ENCODE measurements at places on chromosomes 1 and 21.

DNA sequence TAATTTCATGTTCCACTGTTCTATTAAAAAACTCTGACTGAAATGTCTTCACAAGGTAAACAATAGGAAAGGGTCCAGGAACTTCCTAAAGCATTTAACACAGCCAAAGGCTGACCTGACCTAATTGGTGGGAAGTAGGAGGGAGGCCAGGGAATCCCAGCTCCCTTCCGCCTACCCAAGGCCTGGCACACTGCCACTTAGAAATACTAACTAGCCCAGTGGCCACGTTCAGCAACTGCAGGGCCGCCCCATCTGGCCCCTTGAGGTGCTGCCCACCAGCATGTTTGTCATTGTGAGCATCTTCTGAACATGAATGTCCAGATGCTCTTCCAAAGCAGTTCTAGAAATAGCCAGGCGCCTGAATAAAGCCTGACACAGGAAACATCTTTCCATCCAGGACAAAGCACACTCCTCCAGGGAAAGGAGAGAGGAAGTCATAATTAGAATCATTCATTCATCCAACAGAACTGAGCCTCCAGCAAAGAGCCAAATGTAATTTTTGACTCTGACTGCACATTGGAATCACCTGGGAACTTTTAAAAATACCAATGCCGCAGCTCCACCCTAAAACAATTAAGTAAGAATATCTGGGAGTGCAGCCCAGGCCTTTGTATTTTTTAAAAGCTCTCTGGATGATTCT lies 44.6 kb upstream of the BCL9 start:
- DNase-seq = no peak

DNA sequence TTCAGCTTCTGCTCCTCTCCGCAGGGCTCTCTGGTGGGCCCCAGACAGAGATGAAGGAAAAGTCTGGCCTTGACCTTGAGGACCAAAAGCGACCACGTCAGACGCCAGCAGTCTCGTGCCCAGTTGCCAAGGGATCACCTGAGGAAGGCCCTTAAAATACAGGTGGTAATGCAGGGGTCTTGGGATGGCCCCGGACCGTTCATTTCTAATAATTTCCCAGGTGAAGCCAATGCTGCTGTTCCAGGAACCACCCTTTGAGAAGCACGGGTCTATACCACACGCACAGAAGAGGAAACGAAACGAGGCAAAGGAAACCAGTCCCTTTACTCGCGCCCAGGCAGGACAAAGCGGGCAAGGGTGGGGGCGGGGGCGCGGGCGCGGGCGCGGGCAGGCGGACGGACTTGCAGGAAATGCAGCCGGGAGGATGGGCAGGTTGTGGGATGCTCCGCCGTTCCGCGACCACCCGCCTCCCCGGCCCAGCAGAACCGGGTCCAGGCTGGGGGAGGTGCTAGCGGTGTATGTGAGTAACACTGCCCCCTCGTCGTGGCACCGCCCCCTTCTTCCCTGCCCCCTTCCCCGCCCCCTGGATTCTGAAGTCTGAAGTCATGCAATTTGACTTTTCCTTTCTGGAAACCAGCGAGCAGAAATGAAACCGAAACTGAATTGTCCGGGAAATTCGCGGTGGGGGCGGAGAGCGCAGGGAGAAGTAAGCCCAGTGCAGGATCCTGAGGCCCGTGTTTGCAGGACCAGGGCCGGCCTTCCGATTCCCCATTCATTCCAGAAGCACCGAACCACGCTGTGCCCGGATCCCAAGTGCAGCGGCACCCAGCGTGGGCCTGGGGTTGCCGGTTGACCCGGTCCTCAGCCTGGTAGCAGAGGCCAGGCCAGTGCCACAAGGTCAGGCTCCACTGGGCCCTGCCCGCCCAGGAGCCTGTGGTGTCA lies 5.8 kb upstream of the MX1 start:
- DNase-seq = peak; percentile 16

DNA sequence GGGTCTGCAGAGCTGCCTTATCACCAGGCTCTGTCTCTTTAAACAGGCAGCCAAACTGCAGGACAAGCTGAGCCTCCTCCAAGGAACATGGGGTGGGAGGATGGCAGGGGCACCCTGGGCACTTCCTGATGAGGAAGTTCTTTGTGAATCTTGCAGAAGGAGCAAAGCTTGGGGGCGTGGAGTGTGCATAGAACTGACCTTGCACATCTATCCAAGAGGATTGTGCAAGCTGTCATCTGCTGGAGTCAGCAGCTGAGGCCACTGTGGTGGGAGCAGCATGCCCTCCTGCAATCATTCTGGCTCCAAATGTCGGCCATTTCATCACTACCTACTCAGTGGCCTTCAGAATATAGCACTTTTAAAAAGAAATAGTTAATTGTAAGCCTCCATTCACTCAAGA lies 182.2 kb downstream of the AJAP1 start:
- DNase-seq = no peak

GRCh38 chr1:34774957-34775356 lies 6.1 kb upstream of the GJB3 start:
- no peak for DNase-seq

GRCh38 chr1:25018110-25018735 lies 88.1 kb upstream of the RUNX3 start:
- no peak for DNase-seq

DNA sequence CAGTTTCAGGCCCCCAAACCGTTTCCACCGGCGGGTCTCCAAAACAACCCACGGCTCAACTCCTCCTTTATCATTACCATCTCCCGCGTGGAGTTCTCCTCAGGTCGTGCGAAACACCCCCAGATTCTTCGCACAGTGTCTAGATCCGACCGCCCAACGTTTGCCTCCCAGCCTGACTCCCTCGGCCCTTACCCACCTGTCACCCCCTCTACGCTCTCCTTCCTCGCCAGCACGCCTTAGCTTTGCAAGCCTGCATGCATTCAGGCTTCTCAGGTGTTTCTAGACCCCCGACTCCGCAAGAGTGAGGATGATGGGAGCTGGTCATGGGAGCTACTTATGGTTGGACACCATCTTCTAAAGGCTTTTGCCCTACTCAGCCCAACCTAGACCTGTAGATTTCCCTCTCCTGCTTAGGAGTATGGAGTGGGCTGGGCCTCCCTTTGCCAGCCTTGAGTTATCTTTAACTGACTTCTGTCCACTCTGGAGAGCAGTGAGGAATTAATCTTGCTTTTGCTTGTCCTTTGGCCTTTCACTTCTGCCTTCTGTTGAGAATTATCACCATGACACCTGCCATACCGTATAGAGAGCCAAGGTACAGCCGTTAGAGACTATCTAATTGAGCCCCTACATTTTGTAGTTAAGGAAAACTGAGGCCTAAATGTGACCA lies 865 bp downstream of the ATP5IF1 start:
- peak; percentile 77 for DNase-seq

DNA sequence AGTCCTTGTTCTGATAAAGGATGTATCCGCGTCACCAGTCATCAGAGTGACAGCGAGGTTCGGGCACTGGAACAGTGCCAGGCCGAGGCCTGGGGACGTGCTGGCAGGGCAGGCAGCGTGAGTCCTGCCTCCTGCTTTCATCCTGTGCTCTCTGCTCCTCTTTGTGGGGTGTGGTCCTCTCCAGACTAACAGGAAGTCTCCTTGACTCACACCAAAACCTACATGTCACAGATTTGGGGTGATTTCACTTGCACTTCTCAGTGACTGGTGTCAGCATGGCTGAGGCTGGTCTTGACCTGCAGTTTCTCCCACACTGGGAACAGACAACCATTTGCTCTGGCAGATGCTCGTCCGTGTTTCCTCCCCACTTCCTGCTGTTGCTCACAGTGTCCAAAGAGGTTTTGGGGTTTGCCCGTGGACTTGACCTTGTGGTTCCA lies 8.8 kb upstream of the NLRP3 start:
- no peak for DNase-seq

DNA sequence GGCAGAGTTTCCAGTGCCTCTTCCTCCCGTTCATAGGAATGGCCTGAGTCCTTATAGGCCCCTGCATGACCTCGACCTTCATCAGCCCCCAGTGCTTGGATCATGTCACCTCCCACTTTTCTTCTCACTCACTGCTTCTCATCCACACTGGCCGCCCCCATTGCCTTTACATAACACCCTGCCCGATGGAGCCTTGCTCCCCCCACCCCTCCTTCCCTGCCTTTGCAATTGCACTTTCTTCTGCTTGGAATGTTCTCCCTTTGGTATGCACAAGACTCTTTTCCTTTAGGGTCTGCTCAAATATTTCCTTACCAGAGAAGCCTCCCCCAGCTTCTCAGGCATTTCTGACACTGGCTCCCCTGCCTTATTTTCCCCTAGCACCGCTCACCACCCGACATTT lies 125.2 kb upstream of the KCNJ6 start:
- DNase-seq = no peak

- DNase-seq = no peak
Observed at GRCh38 chr1:32352831-32353383, 9.4 kb downstream of the FAM229A start.

DNA sequence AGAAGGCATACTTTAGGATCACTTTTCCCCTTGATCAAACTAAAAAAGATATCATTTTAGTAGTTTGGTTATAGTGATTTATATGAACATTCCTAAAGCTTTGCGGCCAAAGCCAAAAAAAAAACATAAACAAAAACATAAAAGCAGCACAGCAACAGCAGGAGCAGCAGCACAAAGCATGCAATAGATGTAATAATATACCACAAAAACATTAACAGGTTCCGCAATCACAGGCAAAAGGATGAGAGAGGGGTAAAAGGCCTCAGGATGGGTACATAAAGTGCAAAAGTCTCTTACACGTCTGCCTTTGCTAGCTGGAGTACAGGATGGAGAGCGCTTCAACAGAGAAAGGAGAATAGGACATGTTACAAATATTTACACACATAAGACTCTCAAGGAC lies 119.0 kb downstream of the COQ8A start:
- DNase-seq = no peak

- no peak for DNase-seq
Observed at GRCh38 chr21:17386498-17386897, 126.3 kb upstream of the CXADR start.

DNA sequence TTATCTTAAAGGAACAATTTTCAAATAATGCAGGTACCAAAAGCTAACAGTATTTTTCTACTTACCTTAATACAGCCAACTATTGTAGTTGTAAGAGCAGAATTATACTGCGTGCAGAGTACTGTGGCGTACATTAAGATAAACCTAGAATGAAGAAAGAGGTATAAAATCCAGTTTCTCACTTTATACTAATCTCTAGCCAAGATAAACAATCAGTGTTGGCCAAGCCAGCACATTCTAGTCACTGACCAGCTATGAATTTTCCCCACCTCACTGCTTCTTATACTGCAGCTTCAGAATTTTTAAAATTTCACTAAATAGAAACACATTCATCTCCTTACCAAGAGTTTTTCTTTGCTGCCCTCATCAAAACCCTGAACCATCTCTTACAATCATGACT lies 33.6 kb downstream of the SLC35D1 start:
- DNase-seq = no peak

- DNase-seq = peak; percentile 50
Observed at GRCh38 chr1:207659545-207660153, 14.7 kb downstream of the CR1L start.

GRCh38 chr1:218034468-218034867 lies 250.6 kb upstream of the RRP15 start:
- DNase-seq = no peak

- DNase-seq = no peak
Observed at GRCh38 chr1:89527256-89527655, 2.6 kb downstream of the LRRC8B start.

- no peak for DNase-seq
Observed at GRCh38 chr1:44072204-44072603, 40.9 kb upstream of the SLC6A9 start.

- no peak for DNase-seq
Observed at GRCh38 chr1:25862785-25863485, 3.7 kb upstream of the AUNIP start.

- DNase-seq = no peak
Observed at GRCh38 chr1:17614586-17614985, 75.1 kb downstream of the ARHGEF10L start.

GRCh38 chr1:155960081-155960745 lies 18.1 kb downstream of the ARHGEF2 start:
- no peak for DNase-seq

DNA sequence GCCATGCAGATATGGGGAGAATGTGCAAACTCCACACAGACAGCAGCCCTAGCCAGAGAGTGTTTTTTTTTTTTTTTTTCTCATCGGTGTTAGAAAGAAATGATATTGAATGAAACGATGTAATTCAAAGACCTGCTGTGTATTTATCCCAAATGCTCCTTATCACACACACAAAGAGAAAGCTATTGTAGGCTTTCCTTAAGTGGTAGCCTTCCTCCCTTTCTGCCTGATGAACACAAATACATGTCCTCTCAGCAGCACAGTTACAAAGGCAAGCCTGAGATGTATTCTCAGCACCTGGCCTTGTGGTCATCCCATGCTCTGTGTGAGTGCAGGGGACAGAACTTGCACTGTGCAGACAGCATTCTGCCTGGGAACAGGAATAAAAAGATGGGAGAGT lies 93.8 kb downstream of the PLPPR5 start:
- no peak for DNase-seq

- no peak for DNase-seq
Observed at GRCh38 chr1:85579622-85580021, 939 bp upstream of the CCN1 start.

DNA sequence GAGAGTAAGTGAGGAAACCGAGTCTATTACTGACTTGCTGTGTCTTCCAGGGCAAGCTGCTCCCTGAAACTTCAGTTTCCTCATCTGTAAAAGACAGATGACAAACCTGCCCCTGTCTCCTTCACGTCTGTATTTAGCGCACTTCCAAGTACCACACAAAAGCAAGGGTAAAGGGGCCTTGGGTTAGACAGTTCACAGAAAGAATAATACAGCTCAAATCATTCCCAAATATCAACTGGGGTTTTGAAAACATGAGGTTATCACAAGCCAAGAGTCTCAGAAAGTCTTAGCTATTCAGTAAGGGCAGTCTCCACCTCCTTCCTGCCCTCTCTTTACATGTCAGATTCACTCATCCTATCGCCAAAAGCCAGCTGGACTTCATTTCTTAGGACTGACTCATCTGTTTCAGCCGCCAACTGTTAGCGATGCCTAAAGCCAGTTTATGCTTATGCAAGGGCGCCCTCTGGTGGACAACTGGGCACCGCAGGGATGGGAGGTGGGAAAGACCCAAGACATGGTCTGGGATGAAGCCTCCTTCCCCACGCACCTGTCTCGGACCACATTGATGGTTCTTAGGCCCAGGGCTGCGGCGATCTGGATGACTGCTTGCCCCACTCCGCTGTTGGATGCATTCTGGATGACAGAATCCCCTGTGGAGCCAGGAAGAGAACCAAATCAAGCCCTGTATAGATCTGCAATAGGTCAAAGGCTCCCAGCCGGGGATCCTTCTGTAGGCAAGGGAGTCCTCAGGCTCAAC lies 21.1 kb upstream of the SRSF4 start:
- DNase-seq = peak; percentile 98

GRCh38 chr1:167499664-167500101 lies 18.6 kb downstream of the CD247 start:
- DNase-seq = no peak

GRCh38 chr1:216640100-216640499 lies 83.1 kb downstream of the ESRRG start:
- DNase-seq = no peak

GRCh38 chr1:19981507-19982312 lies 2.3 kb upstream of the PLA2G2A start:
- DNase-seq = no peak
